Mesendoderm (in vitro differentiated cells): ENCODE measurements at places on chromosomes 6 and 20.

DNA sequence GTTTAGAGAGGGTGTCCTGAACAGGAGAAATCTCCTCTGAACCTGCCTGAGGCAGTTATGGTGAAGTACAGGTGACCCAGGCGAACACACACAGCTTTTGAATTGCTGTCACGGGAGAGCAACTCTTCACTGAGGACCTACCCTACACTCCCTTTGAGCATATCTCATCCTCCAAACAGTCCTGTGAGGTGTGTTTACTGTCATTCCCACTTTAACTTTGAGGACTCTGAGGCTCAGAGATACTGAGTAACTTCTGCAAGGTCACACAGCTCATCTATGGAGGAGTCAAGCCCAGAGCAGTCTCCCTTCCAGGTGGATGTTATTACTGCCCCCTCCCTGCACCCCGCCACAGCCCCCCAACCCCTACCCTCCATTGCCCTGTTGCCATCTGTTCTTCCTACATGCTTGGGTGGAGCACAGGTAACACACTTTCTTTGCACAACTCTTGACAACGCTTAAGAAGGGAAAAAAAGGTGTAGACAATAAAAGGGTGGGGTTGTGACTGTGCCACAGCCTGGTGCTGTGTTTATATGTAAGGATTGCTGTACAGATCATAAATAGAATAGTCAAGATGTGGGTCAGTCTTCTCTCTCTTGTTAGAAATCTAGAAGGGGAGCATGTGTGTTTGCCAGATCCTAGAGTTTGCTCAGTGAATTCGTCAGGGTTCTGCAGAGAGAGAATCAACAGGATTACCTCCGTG is 4.3 kb upstream of the TRAF3IP2 start:
- DNase-seq, result no peak

GRCh38 chr6:122994256-122994655 is 1.8 kb upstream of the CLVS2 start:
- DNase-seq, result peak; percentile 81

DNA sequence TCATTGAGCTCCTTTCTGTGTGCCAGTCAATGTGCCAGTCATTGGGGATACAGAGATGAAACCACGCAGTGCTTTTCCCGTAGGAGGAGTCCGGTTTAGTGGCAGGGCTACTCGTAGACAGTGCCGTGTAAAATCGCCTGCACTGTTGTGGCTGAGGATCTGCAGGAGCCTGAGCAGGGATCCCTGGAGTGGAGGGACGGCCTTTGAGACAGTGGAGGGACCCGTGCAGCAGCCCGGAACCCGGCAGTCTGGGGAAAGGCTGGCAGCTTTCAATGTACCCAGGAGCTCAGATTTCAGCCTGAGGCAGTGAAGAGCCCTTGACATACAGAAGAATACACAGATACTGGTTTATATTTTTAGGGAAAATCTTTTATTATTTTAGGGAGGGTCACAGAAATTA is 203.3 kb downstream of the ARID1B start:
- DNase-seq, result peak; percentile 42

- DNase-seq, result no peak
Observed at GRCh38 chr6:88493717-88494116, 327.6 kb upstream of the CNR1 start.

DNA sequence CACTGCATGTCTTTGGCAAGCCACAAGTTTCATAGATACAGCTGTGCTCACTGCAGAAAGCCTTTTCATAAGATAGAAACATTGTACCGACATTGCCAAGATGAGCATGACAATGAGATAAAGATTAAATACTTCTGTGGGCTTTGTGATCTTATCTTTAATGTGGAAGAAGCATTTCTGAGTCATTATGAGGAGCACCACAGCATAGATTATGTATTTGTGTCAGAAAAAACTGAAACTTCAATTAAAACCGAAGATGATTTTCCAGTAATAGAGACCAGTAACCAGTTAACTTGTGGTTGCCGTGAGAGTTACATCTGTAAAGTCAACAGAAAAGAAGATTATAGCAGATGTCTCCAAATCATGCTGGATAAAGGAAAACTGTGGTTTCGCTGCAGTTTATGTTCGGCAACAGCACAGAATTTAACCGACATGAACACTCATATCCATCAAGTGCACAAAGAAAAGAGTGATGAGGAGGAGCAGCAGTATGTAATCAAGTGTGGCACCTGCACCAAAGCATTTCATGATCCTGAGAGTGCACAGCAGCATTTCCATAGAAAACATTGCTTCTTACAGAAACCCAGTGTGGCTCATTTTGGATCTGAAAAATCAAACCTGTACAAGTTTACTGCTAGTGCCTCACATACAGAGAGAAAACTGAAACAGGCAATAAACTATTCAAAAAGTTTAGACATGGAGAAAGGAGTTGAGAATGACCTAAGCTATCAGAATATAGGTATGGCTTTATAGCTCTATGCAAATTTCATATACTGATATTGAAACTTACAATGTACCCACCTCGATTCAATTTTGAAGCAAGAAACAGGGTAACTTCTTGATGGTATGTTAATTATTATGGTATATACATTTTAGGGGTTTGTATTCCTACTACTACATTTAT is 23.9 kb upstream of the BAG2 start:
- no peak for DNase-seq

DNA sequence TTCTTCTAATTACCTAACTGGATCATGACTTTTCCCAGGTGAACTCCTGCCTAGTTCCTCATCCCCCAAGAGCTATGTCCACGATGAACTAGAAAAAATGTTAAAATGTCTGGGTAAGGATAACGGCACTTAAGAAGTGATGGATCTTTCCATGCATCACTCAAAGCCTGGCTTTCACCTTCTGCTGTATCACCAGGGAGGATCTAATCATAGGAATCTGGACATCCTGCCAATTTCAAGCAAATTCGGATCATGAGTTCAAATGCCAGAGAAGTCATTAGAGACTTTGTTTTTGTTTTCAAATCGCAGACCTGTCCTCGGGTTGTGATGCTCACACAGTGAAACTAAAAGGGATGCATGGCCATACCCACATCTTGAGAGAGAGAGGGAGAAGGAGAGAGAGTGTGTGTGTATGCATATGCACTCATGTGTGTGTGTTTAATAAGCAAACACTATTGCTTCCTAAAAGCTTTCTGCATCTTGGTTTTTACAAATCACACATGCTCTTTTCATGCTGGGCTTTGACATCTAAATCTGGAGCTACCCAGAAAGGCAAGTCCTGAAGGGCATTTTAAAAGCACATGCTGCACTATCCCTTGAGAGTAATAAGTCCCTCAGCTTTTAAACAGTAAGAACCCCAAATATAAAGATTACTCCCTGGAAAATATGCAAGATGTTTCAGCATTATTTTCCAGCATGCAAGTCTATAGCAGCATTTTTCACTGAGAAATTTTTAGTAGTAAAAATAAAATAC is 524.6 kb upstream of the NOX3 start:
- DNase-seq, result no peak
